Activated CD8-positive, alpha-beta memory T cell treated with anti-CD3 and anti-CD28 coated beads, Interleukin-2, amount 10 ng/mL, durations not matched to agents 7 days and 5 days (primary cell): ENCODE measurements at places on chromosomes 16 and 17.
A peak's percentile ranks its signal among the peaks of the same experiment; 100 is the strongest.

- H3K27ac ChIP-seq = no peak overlapping the region
Measured at GRCh38 chr17:72142614-72143013, 21.8 kb downstream of the SOX9 start.

DNA sequence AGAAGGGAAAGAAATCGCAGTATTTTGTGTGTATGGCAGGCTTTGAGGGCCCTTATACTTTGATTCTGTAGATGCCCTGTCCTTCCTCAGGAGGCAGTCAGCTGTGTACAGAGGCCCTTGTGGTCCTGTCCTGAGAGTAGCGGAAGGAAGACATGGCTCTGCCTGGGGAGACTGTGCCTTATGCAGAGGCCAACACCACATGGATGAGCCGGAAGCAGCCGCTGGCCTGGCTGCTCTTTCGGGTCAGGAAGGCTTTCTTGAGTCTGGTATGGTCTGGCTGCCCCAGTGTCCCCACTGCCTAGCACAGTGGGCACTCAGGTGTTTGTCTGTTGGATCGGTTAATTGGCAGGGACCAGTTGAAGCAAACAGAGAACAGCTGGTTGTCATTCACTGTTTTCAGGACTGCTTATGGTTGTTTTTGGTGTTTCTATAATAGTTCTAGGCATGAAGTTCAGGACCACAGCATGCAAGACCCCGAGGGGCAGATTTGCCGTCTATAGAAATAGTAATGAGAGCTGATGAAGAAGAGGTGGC is 12.4 kb downstream of the USP10 start:
- no peaks in the 10 kb centered on the region for H3K27me3 ChIP-seq
- H3K36me3 ChIP-seq = no peaks in the 10 kb centered on the region
- H3K27ac ChIP-seq = no peak overlapping the region
- H3K4me1 ChIP-seq = peaks cover 37% of the 10 kb centered on the region
- no peak overlapping the region for H3K4me3 ChIP-seq

DNA sequence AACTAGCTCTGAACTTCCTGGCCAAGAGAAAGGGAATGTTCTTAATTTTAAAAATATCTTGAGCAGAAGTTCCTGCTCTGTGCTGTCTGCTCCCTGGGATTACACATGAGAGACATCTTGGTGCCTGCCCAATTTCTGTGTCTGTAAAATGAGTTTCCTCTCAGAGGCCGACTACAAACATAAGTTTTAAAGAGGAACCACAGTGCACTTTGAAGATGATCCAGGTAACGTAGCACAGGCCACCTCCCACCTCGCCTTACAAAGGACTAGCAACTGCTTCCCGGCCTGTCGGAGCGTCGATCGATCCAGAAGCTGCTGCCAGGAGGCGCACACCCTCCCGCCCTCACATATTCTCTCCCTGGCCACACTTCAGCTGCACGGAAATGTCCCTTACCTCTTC is 55.0 kb upstream of the ATP2A3 start:
- H3K4me3 ChIP-seq = no peak overlapping the region
- no peaks in the 10 kb centered on the region for H3K27me3 ChIP-seq
- peaks cover 51% of the 10 kb centered on the region for H3K36me3 ChIP-seq
- no peak overlapping the region for H3K27ac ChIP-seq

DNA sequence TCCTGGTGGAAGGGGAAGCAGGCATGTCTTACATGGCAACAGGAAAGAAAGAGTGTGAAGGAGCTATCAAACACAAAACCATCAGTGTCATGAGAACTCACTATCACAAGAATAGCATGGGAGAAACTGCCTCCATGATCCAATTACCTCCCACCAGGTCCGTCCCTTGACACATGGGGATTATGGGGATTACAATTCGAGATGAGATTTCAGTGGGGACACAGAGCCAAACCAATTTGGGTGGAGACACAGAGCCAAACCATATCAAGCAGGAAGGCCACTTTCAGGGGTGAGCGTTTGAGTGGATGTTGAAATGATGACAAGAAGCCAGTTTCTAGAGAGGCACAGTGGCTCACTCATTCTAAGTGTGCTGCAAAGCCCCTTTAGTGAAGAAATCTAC is 143.8 kb downstream of the CPPED1 start:
- no peak overlapping the region for H3K4me3 ChIP-seq
- DNase-seq = no peak
- H3K4me1 ChIP-seq = no peaks in the 10 kb centered on the region

GRCh38 chr16:84500531-84500930 is 3.9 kb downstream of the MEAK7 start:
- H3K4me1 ChIP-seq = peaks cover 27% of the 10 kb centered on the region
- no peak for DNase-seq
- no peak overlapping the region for H3K27ac ChIP-seq
- H3K4me3 ChIP-seq = no peak overlapping the region
- peaks cover 41% of the 10 kb centered on the region for H3K36me3 ChIP-seq

DNA sequence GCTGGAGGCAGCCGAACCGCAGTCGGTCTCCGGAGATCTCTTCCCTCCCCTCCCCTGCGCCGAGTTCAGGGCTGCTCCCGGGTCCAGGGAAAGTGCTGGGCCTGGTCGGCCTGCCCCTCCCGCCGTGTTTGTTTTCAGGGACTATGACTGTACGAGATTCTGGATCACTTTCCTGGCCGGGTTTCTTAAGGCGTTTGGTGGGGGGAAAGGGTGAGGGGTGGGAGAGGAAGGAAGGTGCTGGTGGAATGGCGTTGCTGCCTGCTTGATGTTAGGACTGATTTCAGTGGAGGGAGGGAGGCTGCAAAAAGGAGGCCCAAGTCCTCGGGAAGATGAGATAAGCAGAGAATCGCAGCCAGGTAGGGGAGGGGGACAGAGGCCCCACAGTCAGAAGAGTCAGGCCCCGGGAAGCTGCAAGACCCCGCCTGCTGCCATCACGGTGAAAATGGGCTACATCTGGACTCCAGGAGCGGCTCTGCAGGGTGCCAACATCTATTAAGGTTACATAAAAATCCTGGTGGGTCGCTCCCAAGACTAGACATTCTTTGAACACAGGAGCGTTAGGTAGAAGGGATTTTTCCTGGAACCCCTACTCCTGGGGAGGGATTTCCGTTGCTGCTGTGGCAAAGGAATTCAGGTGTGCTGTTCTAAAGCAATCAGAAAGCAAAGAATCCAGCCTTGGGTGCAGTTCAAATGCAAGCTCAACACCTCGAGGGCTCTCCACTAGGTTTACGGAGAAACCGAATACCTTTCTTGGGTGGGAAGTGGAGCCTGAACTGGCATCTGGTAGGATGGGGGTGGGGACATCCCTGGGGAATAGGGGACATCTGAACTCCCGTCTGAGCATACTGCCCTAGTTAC is 1.2 kb downstream of the ARHGAP44 start:
- H3K27ac ChIP-seq = no peak overlapping the region
- no peak for DNase-seq
- H3K4me3 ChIP-seq = peak overlapping the region; percentile 41
- peaks cover 33% of the 10 kb centered on the region for H3K27me3 ChIP-seq
- H3K4me1 ChIP-seq = peaks cover 2% of the 10 kb centered on the region
- H3K36me3 ChIP-seq = no peaks in the 10 kb centered on the region

DNA sequence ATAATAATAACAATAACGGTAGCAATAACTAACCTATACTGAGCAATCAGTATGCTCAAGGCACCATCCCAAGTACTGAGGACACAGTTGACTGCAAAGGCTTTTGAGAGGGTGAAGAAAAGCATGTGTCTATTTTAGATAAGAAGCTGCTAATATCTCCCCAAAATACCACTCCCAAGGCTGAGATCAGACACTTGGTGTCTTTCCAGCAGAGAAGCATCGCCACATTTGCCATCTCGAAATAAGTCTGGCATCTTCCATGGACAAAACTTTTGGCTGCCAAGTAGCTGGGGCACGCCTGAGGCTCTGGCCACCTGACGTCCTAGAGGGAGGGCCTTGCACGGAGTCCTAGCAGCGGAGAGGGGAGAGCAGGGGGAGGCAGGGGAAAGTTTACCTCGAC is 39.0 kb downstream of the ZNF423 start:
- H3K4me3 ChIP-seq = no peak overlapping the region
- no peaks in the 10 kb centered on the region for H3K36me3 ChIP-seq
- no peaks in the 10 kb centered on the region for H3K4me1 ChIP-seq
- no peak for DNase-seq
- H3K27ac ChIP-seq = no peak overlapping the region

GRCh38 chr16:29310852-29311314 is 95.6 kb downstream of the NPIPB11 start:
- no peak overlapping the region for H3K27ac ChIP-seq
- H3K4me1 ChIP-seq = no peaks in the 10 kb centered on the region
- no peak overlapping the region for H3K4me3 ChIP-seq
- no peak for DNase-seq
- H3K36me3 ChIP-seq = no peaks in the 10 kb centered on the region

GRCh38 chr17:72382971-72383722 is 262.3 kb downstream of the SOX9 start:
- no peak overlapping the region for H3K27ac ChIP-seq
- no peak for DNase-seq
- H3K4me1 ChIP-seq = no peaks in the 10 kb centered on the region

DNA sequence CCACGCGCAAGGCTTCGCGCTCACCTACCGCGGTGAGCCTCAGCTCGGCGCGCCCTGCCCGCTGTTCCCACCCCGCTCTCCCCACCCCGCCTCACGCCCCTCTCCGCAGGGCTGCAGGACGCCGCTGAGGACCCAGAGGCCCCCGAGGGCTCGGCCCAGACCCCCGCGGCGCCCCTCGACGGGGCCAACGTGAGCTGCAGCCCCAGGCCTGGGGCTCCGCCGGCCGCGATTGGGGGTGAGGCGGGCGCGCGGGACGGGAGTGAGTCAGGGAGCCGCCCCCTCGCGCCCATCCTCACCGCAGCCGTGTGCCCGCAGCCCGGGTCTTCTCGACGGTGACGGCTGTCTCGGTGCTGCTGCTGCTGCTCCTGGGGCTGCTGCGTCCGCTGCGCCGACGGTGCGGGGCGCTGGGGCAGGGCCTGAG is 1.9 kb upstream of the PAQR4 start:
- DNase-seq = no peak
- peaks cover 29% of the 10 kb centered on the region for H3K27me3 ChIP-seq
- peaks cover 8% of the 10 kb centered on the region for H3K36me3 ChIP-seq
- no peak overlapping the region for H3K27ac ChIP-seq
- no peak overlapping the region for H3K4me3 ChIP-seq

- H3K4me3 ChIP-seq = no peak overlapping the region
- H3K27me3 ChIP-seq = peaks cover 3% of the 10 kb centered on the region
- H3K4me1 ChIP-seq = no peaks in the 10 kb centered on the region
Measured at GRCh38 chr16:88315543-88316105, 67.1 kb upstream of the ZNF469 start.

GRCh38 chr16:85246473-85246872 is 134.2 kb upstream of the CIBAR2 start:
- no peaks in the 10 kb centered on the region for H3K27me3 ChIP-seq
- no peaks in the 10 kb centered on the region for H3K4me1 ChIP-seq
- DNase-seq = no peak
- no peak overlapping the region for H3K27ac ChIP-seq

GRCh38 chr16:72856797-72857196 is 191.1 kb downstream of the ZFHX3 start:
- H3K4me1 ChIP-seq = peaks cover 3% of the 10 kb centered on the region
- no peak overlapping the region for H3K4me3 ChIP-seq
- peaks cover 15% of the 10 kb centered on the region for H3K27me3 ChIP-seq
- no peaks in the 10 kb centered on the region for H3K36me3 ChIP-seq
- no peak overlapping the region for H3K27ac ChIP-seq

- H3K36me3 ChIP-seq = no peaks in the 10 kb centered on the region
- no peak for DNase-seq
- H3K27me3 ChIP-seq = no peaks in the 10 kb centered on the region
- H3K4me1 ChIP-seq = no peaks in the 10 kb centered on the region
- H3K4me3 ChIP-seq = no peak overlapping the region
Measured at GRCh38 chr16:26087091-26087490, 395.3 kb downstream of the HS3ST4 start.

GRCh38 chr16:27431773-27432532 is 30.0 kb downstream of the IL21R start:
- no peak overlapping the region for H3K27ac ChIP-seq
- peaks cover 50% of the 10 kb centered on the region for H3K4me1 ChIP-seq
- H3K36me3 ChIP-seq = peaks cover 43% of the 10 kb centered on the region
- DNase-seq = peak; percentile 34

- H3K4me1 ChIP-seq = peaks cover 23% of the 10 kb centered on the region
- no peak for DNase-seq
- H3K36me3 ChIP-seq = peaks cover 28% of the 10 kb centered on the region
- no peaks in the 10 kb centered on the region for H3K27me3 ChIP-seq
Measured at GRCh38 chr17:27496437-27496943, 40.2 kb downstream of the KSR1 start.

- H3K27me3 ChIP-seq = no peaks in the 10 kb centered on the region
- H3K4me1 ChIP-seq = no peaks in the 10 kb centered on the region
Measured at GRCh38 chr16:56800355-56800754, 64.7 kb upstream of the SLC12A3 start.

GRCh38 chr16:82360024-82360783 is 190.2 kb upstream of the MPHOSPH6 start:
- no peak overlapping the region for H3K27ac ChIP-seq
- H3K27me3 ChIP-seq = peaks cover 4% of the 10 kb centered on the region
- H3K36me3 ChIP-seq = no peaks in the 10 kb centered on the region
- no peak overlapping the region for H3K4me3 ChIP-seq
- no peak for DNase-seq

- DNase-seq = no peak
- no peak overlapping the region for H3K4me3 ChIP-seq
- H3K27ac ChIP-seq = no peak overlapping the region
- H3K36me3 ChIP-seq = no peaks in the 10 kb centered on the region
- no peaks in the 10 kb centered on the region for H3K4me1 ChIP-seq
Measured at GRCh38 chr17:61352781-61353491, 46.7 kb upstream of the TBX2 start.

DNA sequence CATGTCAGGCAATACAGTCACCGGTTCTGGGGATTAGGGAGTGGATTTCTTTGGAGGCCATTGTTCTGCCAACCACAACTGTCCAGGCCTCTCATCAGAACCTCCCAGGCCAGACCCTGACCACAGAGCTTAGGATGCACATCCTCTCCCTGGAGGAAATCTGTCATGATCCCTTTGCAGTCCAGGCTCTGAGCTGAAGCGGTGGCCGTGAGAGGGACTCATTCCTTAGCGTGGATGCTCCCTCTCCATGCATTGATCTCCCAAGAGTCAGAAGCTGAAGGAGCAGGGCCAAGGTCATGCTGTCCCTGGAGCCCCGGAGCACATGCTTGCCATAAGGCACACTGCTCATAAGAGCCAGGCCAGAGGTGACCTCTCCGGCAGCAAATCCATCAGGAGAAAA is 181.4 kb downstream of the COPRS start:
- H3K4me3 ChIP-seq = no peak overlapping the region
- H3K27ac ChIP-seq = no peak overlapping the region
- H3K36me3 ChIP-seq = no peaks in the 10 kb centered on the region
- H3K27me3 ChIP-seq = peaks cover 47% of the 10 kb centered on the region
- no peak for DNase-seq
- peaks cover 22% of the 10 kb centered on the region for H3K4me1 ChIP-seq
